Activated CD4-positive, alpha-beta T cell treated with anti-CD3 and anti-CD28 coated beads, Interleukin-2, amount 10 ng/mL, durations not matched to agents 24 days and 14 days (primary cell): ENCODE measurements at places on chromosomes 6 and 20. TPM values are rescaled to one million over a fixed set of nuclear protein-coding genes. Genes with fewer than 3 reads are reported as not detected.

- no peak overlapping the region for H3K27ac ChIP-seq
- H3K36me3 ChIP-seq, result no peaks in the 10 kb centered on the region
- peaks cover 3% of the 10 kb centered on the region for H3K4me1 ChIP-seq
- H3K4me3 ChIP-seq, result no peak overlapping the region
- no peak for DNase-seq
- peaks cover 17% of the 10 kb centered on the region for H3K27me3 ChIP-seq
These were observed 63.7 kb downstream of the MKKS start for GRCh38 chr20:10370091-10370887.

GRCh38 chr6:26121141-26122004 is 34.1 kb downstream of the HFE start:
- H3K4me1 ChIP-seq, result peaks cover 37% of the 10 kb centered on the region
- peak; percentile 55 for DNase-seq
- peaks cover 5% of the 10 kb centered on the region for H3K27me3 ChIP-seq
- H3K27ac ChIP-seq, result peak overlapping the region; percentile 99

- peak overlapping the region; percentile 90 for H3K4me3 ChIP-seq
- peaks cover 34% of the 10 kb centered on the region for H3K4me1 ChIP-seq
- peak overlapping the region; percentile 93 for H3K27ac ChIP-seq
- H3K27me3 ChIP-seq, result no peaks in the 10 kb centered on the region
- H3K36me3 ChIP-seq, result peaks cover 50% of the 10 kb centered on the region
These were observed 575 bp downstream of the WTAP start for GRCh38 chr6:159727717-159728445.

The SULF2 gene
- total RNA-seq, result 1.2 and 1.3 TPM in 2 replicates

GRCh38 chr6:47132724-47133123 is 90.6 kb upstream of the ADGRF1 start:
- no peak overlapping the region for H3K4me3 ChIP-seq
- peaks cover 6% of the 10 kb centered on the region for H3K4me1 ChIP-seq
- no peak for DNase-seq
- H3K27ac ChIP-seq, result no peak overlapping the region
- H3K27me3 ChIP-seq, result peaks cover 2% of the 10 kb centered on the region

GRCh38 chr20:16528078-16528477 is 45.2 kb downstream of the KIF16B start:
- DNase-seq, result no peak
- no peaks in the 10 kb centered on the region for H3K4me1 ChIP-seq
- no peak overlapping the region for H3K27ac ChIP-seq
- no peaks in the 10 kb centered on the region for H3K27me3 ChIP-seq

The CASS4 gene
- total RNA-seq, result 2.8 and 3.1 TPM in 2 replicates

DNA sequence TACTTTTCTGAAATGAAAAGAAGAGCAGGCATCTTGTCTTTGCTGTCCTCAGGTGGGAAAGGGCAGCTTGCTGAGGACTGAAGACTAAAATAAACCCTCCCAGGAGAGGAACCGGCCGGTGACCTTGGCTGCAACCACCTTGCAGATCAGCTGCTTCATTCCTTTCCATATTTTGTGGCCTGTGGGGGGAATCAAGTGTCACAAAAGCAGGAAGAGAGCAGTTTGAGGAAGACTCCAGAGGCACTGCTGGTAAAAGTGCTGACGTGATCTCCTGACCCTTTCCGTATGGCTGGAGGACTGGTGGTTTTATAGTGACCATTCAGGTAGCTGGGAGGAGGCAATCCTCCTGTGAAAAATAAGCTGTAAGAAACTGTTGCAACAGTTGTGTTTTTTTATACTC is 157.0 kb downstream of the PLCB4 start:
- no peak for DNase-seq
- H3K4me3 ChIP-seq, result no peak overlapping the region
- H3K27ac ChIP-seq, result no peak overlapping the region
- no peaks in the 10 kb centered on the region for H3K4me1 ChIP-seq
- no peaks in the 10 kb centered on the region for H3K27me3 ChIP-seq
- H3K36me3 ChIP-seq, result no peaks in the 10 kb centered on the region

GRCh38 chr6:44042989-44043478 is 84.2 kb downstream of the MRPL14 start:
- no peaks in the 10 kb centered on the region for H3K36me3 ChIP-seq
- H3K4me3 ChIP-seq, result no peak overlapping the region
- no peaks in the 10 kb centered on the region for H3K27me3 ChIP-seq
- H3K27ac ChIP-seq, result no peak overlapping the region
- DNase-seq, result no peak

GRCh38 chr6:85058806-85059205 is 294.4 kb upstream of the TBX18 start:
- no peaks in the 10 kb centered on the region for H3K36me3 ChIP-seq
- no peaks in the 10 kb centered on the region for H3K27me3 ChIP-seq
- no peak for DNase-seq
- no peak overlapping the region for H3K4me3 ChIP-seq
- no peak overlapping the region for H3K27ac ChIP-seq
- H3K4me1 ChIP-seq, result no peaks in the 10 kb centered on the region

The TINAG gene
- not detected in 2 replicates for total RNA-seq

DNA sequence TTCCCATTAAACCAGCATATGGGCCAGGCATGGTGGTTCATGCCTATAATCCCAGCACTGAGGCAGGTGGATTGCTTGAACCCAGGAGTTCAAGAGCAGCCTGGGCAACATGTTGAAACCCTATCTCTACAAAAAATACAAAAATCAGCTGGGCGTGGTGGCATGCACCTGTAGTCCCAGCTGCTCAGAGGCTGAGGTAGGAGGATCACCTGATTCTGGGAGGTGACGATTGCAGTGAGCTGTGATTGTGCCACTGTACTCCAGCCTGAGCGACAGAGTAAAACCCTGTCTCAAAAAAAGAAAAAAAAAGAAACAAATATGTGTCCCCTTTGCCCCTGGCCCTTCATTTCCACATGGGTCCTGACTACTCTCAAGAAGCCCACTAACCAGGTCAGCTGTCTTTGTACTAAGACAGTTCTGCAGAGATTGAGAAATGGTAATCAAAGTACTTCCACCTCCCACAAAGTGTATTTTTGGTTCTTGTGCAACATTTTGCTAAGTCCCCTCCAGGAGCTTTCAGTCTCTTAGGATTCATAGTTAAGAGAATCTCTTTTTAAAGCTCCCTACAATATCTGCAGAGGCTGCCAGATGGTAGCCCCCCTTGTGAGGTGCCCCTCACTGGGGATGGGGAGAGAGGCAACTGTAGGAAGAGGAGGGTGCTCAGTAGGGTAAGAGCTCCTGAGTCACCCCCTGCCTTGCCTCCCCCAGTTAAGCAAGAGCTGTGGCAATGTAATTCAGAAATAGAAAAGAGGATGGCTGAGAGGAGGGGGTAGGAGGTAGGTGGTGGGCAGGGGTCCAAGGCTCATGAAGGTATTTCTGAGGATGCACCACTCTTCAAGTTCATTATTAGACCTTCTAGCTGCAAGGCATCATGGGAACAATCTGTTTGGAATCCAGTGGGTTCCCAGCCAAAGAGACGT is 16.5 kb upstream of the WFDC2 start:
- DNase-seq, result no peak
- no peak overlapping the region for H3K4me3 ChIP-seq
- H3K4me1 ChIP-seq, result peaks cover 3% of the 10 kb centered on the region
- H3K27ac ChIP-seq, result no peak overlapping the region
- H3K36me3 ChIP-seq, result no peaks in the 10 kb centered on the region

The ADGRG6 gene
- not detected in 2 replicates for total RNA-seq

DNA sequence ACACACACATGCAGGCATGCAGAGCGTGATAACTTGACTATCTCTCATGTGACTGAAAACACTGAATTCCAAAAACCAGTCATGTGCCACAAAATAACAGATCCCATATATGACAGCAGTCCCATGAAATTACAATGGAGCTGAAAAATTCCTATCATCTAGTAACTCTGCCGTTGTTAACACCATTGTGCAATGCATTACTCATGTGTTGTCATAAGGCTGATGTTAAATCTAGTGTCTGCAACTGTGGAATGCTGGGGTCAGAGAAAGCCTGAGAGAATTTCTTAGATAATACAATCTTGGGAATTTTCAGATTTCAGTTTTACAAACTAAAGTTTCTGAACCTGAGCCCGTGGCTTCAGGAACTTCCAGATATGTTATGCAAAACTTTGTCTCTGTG is 70.2 kb downstream of the LYRM4 start:
- H3K4me3 ChIP-seq, result no peak overlapping the region
- H3K36me3 ChIP-seq, result peaks cover 2% of the 10 kb centered on the region
- H3K27ac ChIP-seq, result no peak overlapping the region
- peaks cover 5% of the 10 kb centered on the region for H3K4me1 ChIP-seq

DNA sequence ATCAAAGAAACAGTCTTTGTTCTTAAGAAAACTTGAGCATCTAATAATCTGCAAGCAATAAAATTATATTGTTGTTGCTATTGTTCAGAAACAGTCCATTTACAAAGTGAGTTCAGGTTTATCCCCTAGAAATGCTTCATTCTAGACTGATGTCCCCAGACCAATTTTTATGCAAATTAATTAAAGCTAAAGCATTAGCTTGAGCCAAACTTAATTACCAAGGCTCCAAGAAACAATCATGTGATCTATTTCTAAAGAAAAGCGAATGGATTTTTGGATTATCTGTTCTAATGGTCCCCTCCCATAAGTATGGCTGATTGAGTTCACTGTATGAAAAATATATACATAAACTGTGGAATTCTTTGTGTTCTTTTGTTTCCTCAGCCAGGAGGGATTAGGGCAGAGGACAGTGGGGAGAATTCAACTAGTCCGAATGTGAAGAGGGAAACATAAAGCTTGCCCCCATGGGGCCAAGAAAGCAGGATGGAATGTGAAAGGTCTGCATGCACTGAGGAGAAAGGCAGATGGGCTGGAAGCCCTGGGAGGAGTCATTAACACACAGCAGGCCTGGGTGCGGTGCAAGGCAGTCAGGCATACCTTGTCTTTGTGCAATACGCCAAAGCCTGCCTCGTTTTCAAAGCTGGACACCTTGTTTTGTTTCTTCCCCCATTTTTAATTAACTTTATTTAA is 597.1 kb downstream of the KIF16B start:
- no peaks in the 10 kb centered on the region for H3K4me1 ChIP-seq
- H3K36me3 ChIP-seq, result no peaks in the 10 kb centered on the region
- DNase-seq, result no peak

DNA sequence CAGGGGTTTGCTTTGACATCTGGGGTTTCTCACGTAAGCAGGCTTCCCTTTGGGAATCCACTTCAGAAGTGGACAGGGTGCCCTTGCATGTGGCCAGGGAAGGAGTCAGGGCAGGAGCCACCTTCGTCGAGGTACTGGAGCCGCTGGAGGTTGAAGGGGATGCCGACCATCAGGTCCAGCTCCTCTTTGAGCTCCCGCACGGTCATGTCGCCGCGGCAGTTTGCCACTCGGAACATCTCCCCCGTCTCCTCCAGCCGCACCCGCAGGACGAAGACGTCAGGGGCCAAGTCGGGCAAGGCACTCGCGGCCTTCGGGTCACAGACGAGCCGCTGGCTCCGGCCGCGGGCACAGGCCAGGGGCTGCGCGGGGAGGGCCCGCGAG is 360 bp downstream of the ANKRD60 start:
- H3K27ac ChIP-seq, result no peak overlapping the region
- DNase-seq, result no peak
- peaks cover 18% of the 10 kb centered on the region for H3K4me1 ChIP-seq
- H3K36me3 ChIP-seq, result peaks cover 26% of the 10 kb centered on the region
- peak overlapping the region; percentile 40 for H3K4me3 ChIP-seq

GRCh38 chr20:24629668-24630067 is 160.2 kb downstream of the SYNDIG1 start:
- H3K36me3 ChIP-seq, result no peaks in the 10 kb centered on the region
- no peaks in the 10 kb centered on the region for H3K4me1 ChIP-seq
- no peak overlapping the region for H3K4me3 ChIP-seq
- H3K27me3 ChIP-seq, result peaks cover under 1% of the 10 kb centered on the region
- no peak overlapping the region for H3K27ac ChIP-seq
- DNase-seq, result no peak

The TMEM170B gene
- total RNA-seq, result 0.72 and 0.73 TPM in 2 replicates

The MEI4 gene
- not detected in 2 replicates for total RNA-seq

The AVP gene
- not detected in 2 replicates for total RNA-seq

DNA sequence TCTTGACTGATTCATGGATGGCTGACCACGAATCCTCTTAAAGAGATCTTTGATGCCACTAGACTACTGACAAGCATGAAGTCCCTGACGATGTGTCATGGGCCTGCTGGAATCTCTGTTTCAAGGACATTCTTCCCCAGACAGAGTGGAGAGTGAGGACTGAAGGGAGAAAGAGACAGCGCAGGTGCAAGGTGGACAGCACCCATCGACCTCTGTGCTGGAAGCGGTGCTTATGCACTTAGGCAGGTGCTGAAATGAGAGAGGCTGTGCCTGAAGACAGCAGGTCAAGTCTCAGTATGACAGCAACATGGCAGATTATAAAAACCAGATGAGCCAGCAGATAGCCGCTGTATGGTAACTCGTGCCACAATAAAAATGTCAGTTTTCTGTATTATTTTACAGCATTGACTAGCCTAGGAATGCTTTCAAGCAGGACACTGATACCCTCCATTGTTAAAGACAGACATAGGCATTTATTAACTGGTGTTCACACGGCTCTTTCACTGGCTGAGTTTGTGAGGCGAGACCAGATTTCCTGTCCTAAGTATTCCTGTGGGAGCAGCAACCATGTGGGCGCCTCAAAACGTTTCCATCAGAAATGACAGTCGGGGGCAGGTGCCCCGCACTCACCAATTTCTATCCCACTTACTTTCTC is 47.5 kb downstream of the FOXC1 start:
- no peak overlapping the region for H3K4me3 ChIP-seq
- no peak overlapping the region for H3K27ac ChIP-seq
- no peak for DNase-seq
- no peaks in the 10 kb centered on the region for H3K27me3 ChIP-seq
- no peaks in the 10 kb centered on the region for H3K36me3 ChIP-seq

DNA sequence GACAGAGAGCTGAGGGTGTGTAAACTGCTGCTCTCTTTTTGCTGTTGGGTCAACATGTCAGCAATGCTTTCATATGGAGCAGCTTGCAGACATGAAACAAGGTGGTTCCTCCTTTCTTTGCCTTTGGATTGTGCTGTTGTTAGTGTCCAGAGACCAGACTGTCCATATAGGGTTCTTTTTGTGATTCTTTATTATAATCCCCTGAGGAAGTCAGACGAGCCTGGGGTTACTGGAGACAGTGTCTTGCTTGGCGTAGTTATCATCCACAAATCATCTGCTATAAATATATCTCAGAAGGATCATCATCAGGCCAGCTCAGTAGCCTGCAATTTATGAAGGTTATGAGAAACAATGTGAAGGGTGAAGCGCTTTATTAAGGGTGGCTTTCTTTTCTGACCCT is 2.3 kb upstream of the ADGRB3 start:
- H3K4me3 ChIP-seq, result no peak overlapping the region
- H3K27ac ChIP-seq, result no peak overlapping the region
- H3K4me1 ChIP-seq, result peaks cover 14% of the 10 kb centered on the region
- no peaks in the 10 kb centered on the region for H3K36me3 ChIP-seq
- peaks cover 44% of the 10 kb centered on the region for H3K27me3 ChIP-seq

DNA sequence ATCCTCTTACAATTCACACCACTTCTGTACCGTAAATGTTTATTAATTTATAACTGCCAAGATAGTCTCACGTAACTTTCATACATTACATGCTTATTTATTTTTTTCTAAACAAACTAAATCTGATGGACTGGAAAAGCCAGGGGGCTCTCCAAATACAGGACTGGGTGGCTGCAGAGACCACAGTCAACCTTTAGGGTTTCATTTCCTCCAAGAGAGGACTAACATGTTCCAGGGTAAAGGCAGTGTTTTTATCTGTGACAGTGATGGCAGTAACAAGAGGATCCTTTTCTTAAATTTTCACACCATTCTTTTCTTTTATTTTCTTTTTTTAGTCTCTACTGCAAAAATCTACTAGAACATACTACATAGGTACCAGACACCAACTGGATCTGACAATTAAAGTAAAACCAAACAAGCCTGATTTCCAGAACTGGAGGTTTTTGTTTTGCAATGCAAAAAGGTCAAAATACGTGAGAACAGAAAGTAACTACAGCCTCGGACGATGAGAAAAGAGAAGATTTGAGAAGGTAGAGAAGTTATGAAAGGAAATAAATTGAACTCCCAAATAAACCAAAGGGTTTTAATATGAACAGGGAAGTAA is 1.2 kb downstream of the LMBRD1 start:
- no peaks in the 10 kb centered on the region for H3K27me3 ChIP-seq
- H3K27ac ChIP-seq, result peak overlapping the region; percentile 84
- DNase-seq, result no peak
- H3K36me3 ChIP-seq, result no peaks in the 10 kb centered on the region
- H3K4me3 ChIP-seq, result peak overlapping the region; percentile 90
